ENCODE measurements at places on chromosomes 7 and 10. TPM values are rescaled to one million over a fixed set of nuclear protein-coding genes. Genes with fewer than 3 reads are reported as not detected.
A peak's percentile ranks its signal among the peaks of the same experiment; 100 is the strongest.

GRCh38 chr7:107697321-107698049 is 36.9 kb downstream of the SLC26A4 start:
- DNase-seq: no peak

Gene NFE2L3
- 6.9 TPM for total RNA-seq

DNA sequence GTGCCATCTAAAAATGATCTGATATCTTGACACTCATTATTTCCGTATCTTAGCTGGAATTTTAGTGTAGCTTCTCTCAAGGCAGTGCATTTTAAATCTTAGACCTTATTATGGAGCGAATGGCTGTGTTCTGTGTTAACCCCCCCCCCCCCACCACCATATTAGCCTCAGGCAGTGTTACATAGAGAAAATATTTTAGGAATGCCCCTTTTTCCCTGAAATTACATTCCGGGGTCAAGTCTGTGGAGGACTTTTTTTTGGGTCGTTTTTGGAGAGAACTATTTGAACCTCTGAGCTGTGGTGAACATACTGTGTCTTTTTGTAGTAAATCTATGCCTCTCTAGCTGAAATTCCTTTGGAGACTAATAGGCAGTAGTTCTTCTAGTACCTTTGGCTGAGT is 3.1 kb downstream of the CCDC126 start:
- no peak for DNase-seq

Gene VAX1
- total RNA-seq: not detected

DNA sequence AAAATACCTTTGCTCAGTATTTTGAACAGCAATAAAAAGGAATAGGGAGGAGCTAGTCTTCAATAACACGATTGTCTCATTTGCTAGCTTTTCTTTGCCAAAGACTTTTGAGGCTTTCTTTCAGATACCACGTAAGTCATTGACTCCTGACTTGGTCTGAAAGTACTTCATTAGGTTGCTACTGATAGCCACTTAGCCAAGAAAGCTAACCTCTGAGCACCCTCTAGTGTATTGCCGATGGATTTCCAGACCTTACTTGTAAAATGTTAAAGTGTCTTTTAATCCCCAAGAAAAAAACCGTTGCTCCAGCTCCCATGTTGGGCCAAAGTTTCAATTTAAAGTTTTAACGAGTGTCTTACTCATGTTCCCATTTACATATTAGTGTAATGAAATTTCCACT is 63.4 kb upstream of the STRIP2 start:
- peak; percentile 13 for DNase-seq

DNA sequence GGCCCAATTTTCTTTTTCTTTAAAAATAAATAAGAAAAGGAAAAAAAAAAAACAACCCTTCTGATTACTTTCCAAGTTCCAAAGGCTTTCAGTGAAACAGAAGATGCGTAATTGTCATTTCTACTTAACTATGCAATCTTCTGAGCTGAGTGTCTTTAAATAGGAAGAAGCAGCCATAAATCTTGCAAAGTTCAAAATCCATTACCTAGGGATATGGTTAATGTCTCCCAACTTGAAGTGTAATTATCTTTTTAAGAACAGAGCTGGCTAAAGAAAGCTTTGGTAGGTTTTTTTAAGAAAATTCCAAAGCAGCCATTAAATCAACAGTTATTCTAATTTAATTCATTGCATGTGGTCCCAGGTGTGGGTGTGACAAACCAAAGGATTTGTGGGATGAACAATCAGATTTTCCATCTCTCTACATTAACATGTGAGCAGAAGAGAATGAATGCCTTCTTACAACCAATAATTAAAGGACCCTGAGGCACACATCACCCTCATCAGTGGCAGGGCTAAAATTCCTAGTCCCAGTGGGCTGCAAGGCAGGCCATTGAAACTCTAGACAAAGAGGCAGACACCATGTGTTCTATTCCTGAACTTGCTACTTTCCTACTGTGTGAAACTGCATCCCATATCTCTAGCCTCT is 419.2 kb downstream of the REEP3 start:
- DNase-seq: no peak

DNA sequence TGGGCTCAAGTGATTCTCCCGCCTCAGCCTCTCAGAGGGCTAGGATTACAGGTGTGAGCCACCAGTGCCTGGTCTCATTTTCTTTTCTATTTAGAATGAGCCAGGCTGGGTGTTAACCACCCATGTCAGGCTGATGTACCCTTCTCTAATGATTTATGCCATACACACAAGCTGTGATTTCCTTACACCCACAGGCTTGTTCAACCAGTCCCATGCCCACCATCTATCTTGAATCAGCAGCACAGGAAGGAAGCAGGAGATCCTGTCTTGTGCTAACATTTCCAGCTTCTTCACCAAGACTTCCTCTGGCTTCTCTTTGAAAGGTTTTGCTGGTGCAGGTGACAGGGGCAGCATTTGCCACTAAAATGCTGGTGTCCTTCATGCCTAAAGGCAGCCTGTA is 176.4 kb downstream of the GATA3 start:
- DNase-seq: no peak

DNA sequence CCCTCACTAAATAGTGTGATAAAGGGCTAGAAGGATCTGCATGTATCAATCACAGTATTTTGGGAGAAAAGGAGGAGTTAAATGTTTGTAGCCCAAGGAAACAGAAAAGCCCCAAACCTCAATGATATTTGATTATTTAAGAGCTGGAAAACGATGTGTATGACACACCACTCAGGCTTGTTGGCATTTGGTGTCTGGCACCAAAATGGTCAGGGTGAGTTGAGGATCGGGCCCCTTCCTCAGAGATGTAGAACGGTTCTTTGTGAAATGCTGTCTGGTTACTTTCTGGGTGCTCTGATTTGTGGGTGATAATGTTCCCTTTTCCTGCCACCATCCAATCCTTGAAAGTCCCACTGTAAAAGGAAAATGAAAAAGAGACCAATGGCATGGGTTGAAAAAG is 113.7 kb downstream of the CCDC3 start:
- DNase-seq: no peak

Gene COL13A1
- total RNA-seq: 3.5 TPM

- DNase-seq: no peak
Observed at GRCh38 chr7:126689037-126689436, 563.7 kb downstream of the GRM8 start.

Gene SEM1
- 21.2 TPM for total RNA-seq

- DNase-seq: no peak
Observed at GRCh38 chr7:44678101-44678470, 70.6 kb upstream of the ZMIZ2 start.

DNA sequence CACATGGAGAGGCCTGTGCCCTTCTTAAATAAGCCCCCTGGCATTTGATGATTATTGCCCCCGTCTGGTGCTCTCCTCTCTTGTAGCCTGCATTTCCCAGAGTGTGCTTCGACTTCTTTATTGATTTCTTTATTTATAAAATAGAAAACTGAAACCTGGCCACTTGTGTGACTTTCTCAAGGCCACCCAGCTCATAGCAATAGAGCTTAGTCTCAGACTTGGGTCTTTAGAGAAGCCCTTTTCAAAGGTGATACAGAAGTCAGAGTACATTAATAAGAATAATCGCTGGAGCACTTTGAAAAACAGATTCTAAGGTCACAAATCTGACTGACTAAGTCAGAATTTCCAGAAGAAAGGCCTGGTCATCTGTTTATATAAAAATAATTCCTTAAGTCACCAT is 86.6 kb downstream of the NOC3L start:
- DNase-seq: no peak

- no peak for DNase-seq
Observed at GRCh38 chr7:2007551-2007950, 225.2 kb downstream of the MAD1L1 start.

GRCh38 chr10:129993621-129994020 is 29.5 kb upstream of the EBF3 start:
- DNase-seq: no peak

DNA sequence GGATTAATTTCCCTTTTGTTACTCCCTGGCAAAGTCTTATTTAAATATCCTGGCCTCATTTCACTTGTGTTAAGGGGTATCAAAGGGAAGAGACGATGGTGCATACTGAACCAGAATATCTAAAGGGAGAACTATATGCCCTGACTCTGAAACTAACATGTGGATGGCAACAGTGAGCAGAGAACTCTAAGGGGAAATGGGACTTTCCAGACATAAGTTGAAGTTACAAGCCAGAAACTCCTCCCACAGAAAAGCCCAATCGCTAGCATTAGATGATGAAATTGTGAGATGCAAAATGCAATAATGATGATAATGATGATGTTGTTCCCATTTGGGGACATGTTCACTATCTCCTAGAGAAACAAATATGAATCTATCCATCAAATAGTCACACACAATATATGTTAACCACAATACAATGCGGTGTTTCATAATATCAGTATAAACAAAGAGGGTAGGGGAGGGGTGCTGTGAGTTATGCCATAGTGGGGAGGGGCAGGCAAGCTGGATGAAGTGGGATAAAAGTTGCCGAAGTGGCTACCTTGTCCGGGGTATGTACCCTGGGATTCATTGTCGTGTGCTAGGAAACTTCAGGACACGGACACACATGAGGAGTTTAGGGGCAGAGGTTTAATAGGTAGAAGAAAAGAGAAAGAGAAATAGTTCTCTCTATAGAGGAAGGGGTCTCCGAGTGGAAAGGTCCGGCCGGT is 37.1 kb downstream of the TMEM229A start:
- no peak for DNase-seq

Gene GTF2IRD1
- 17.1 TPM for total RNA-seq

Gene MRLN
- not detected for total RNA-seq

Gene HMX3
- not detected for total RNA-seq

Gene AOAH
- total RNA-seq: not detected

Gene GCC1
- 19.0 TPM for total RNA-seq

GRCh38 chr7:28937103-28937502 is 21.0 kb downstream of the TRIL start:
- no peak for DNase-seq

- no peak for DNase-seq
Observed at GRCh38 chr10:129912166-129912917, 51.7 kb downstream of the EBF3 start.

GRCh38 chr7:148939128-148939755 is 55.2 kb upstream of the EZH2 start:
- no peak for DNase-seq

DNA sequence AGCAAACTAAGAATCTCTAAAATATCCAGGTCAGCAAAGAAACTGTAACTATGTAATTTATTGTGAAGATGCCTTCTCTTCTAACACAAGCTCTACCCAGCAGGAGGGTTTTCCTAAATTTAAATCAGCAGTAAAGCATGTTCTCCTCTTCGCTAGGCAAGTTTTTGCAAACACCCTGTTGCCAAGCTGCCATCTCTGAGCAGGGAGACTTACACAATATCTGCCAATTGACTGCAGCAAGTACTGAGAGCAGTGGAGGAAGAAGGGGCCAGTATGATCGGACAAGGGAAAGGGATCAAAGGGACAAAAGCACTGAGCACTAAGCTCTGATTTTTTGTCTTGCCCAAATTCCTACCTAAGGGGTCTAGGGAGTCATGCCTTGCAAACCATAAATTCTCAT is 16.0 kb upstream of the LANCL2 start:
- no peak for DNase-seq

DNA sequence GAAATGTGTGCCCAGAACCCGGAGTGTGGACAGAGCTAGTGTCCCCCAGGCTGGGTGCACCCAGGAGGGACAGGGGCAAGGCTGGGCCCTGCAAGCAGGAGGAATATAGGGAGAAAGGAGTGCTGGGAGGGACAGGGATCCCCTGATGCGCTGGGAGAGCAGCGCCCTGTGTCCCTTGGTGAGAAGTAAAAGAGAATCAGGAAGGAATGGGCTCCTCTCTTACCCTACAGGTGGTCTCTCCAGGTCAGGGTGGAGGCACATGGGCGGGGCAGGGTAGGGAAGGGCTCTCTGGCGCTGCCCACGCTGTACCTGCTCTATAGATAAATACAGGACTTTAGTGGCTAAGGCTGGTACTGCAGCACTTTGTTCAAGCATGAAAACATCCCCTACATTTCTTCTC is 753.8 kb downstream of the GRID1 start:
- DNase-seq: no peak

Gene MGAM2
- total RNA-seq: not detected

DNA sequence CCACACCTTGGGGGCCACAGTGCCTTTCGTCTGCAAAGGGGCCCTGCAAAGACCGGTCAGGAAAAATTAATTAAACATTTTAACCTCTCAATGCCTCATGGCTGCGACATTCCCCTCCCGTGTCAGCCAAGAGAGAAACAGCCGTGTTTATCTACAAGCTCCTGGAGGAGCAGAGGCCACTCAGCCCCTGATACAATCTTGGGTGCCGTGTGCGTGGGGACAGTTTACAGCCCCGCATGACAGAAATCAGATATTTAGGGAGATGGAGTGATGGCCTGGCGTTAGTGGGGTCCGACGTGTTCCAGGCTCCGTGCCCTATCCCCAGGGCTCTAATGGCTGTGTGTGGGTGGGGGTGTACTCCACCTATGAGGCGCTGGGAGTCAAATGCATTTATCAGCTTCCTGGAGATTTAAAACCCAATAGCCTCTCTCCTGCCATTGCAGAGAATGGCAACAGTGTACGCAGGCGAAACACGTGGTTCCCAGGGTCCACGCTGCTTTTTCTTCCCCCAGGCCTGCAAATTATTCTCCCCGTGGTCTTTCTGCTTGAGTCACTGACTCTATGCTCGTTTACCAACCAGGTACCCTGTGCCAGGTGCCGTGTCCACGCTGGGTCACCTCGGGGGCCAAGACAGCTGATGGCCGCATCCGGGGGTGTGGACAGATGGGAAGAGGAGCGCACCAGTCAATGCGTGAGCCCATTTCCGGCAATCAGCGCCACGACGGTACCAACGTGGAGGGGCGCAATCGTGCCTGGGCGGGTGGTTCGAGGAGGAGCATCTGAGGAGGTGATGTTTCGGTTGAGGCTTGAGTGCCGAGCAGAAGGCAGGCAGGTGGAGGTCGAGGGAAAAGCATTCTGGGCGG is 26.6 kb upstream of the PSMG3 start:
- DNase-seq: no peak

GRCh38 chr10:133162910-133163856 is 3.2 kb downstream of the KNDC1 start:
- no peak for DNase-seq

- no peak for DNase-seq
Observed at GRCh38 chr10:58027426-58027825, 240.3 kb downstream of the IPMK start.

Gene CC2D2B
- 0.86 TPM for total RNA-seq

Gene FAM24B
- total RNA-seq: 2.9 TPM

GRCh38 chr10:131016556-131016955 is 295.0 kb downstream of the TCERG1L start:
- DNase-seq: no peak

Gene CPXM2
- not detected for total RNA-seq

DNA sequence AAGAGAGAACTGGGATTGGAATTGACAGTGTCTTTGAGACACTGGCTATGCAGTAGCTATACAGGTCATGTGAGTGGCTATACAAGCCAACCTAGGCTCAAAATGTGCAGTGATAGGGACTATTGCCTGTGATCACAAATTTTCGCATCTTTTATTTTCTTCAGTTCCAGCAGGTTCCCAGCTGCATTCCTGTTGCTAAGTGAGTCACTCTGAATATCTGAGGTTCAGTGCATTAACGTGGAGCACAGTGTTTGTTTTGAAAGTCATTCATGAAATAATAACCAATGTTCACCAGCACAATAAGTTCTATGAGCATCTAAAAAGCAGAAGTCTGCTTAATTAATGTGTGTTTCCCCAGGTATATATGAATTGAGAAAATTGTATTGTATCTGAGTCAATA is 1236.0 kb upstream of the CELF2 start:
- no peak for DNase-seq

Gene FAM241B
- not detected for total RNA-seq

All from fibroblast of villous mesenchyme (primary cell).